NCI-H1436 (cell line): ENCODE measurements at places on chromosomes 1 and 21.

GRCh38 chr1:112402682-112403643 is 6.9 kb downstream of the CTTNBP2NL start:
- no peak for DNase-seq

DNA sequence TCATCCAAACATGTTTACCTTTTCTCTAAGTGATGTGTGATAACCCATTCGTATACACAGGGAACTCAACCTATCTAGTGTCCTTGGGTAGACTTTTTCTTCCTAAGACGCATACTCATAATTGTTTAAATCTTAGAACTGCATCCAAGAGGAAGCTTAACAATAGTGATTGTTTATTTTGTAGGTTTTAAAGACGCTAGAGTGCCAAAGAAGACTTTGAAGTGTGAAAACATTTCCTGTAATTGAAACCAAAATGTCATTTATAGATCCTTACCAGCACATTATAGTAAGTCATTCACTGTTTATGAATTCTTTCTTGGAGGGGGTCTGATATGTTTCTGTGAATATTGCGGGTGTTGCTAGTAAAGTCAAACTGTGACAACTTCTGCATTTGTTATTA is 25.4 kb downstream of the PLA2G4A start:
- no peak for DNase-seq

- DNase-seq, result no peak
Observed at GRCh38 chr1:114107474-114108435, 45.9 kb downstream of the SYT6 start.

DNA sequence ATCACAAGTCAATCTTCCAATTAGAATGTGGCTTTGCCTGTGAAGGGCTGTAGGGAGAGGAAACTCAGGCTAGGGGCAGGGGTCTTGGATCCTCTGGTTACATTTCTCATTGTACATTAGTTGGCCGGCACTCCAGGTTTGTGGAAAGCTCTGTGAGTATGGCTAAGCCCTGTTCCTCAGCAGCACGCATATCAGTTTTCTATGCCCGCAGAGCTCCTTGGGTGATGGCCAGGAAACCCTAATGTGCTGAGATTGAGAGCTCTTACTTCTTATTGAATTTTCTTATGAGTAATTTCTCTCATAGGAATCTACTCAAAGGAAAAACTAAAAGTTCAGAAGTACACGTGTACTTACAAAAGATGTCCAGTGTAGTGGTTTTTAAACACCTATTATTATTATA is 30.7 kb upstream of the STMN1 start:
- DNase-seq, result no peak

- DNase-seq, result no peak
Observed at GRCh38 chr1:170823120-170823519, 112.2 kb upstream of the MROH9 start.

GRCh38 chr1:167298325-167298724 is 77.6 kb downstream of the POU2F1 start:
- DNase-seq, result no peak

DNA sequence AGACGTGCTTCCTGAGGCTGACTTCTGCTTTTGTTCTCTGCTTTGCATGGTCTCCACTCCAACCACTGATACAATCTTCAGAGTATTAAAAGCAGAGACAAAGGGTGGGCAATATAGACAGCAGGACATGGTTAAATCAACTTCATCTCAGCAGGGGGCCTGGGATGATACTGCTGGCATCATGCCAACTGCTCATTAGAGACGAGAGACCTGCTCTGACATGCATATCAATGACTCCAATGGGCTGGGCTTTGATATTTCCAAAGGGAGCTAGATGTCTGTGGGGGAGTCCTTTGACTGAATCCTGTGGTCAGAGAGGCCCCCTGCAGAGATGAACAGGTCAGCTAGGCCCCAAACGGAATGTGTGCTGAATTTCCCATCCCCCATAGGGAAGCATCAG is 106.6 kb downstream of the ACTL8 start:
- DNase-seq, result no peak

- DNase-seq, result no peak
Observed at GRCh38 chr1:154791292-154792166, 78.6 kb downstream of the KCNN3 start.

DNA sequence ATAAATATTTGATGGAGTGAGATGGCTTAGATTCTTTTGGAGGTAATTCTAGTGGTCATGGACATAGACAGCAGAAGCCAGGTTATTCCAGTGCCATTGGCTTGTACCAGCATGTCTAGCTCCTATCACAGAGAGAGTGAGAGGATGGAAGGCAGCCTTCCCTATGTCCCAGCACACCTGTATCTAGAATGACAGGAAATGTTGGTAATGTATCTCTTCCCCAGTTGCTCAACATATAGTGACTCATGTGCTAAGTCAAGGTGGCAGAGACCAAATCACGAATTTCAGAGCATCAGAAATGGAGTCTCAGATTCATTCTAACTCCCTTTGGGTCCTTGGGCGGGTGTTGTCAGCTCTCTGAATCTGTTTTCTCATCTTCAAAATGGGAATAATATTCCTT is 28.4 kb downstream of the METTL13 start:
- no peak for DNase-seq

- DNase-seq, result no peak
Observed at GRCh38 chr1:201169971-201170532, 15.8 kb upstream of the TMEM9 start.

DNA sequence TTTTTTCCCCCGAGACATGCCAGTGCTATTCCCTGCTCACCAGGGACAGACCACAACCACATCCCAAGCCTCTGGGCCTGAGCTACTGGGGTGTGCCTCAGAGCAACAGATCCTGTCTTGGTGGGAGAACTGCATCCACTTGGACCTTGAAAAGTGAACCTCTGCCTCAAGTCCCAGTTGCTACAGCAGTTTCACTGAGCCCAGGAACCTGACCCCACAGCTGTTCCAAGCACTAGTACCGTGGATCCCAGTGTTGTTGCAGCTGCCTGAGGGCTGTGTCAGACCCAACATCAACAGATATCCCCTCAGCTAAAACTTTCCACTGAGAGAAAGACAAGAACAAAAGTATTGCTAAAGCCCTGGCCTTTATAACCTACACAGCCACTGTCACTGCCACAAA is 373.0 kb downstream of the PLPP3 start:
- no peak for DNase-seq

GRCh38 chr1:53769780-53770179 is 30.8 kb upstream of the GLIS1 start:
- DNase-seq, result no peak

- DNase-seq, result no peak
Observed at GRCh38 chr1:206824331-206824730, 41.1 kb upstream of the IL20 start.

DNA sequence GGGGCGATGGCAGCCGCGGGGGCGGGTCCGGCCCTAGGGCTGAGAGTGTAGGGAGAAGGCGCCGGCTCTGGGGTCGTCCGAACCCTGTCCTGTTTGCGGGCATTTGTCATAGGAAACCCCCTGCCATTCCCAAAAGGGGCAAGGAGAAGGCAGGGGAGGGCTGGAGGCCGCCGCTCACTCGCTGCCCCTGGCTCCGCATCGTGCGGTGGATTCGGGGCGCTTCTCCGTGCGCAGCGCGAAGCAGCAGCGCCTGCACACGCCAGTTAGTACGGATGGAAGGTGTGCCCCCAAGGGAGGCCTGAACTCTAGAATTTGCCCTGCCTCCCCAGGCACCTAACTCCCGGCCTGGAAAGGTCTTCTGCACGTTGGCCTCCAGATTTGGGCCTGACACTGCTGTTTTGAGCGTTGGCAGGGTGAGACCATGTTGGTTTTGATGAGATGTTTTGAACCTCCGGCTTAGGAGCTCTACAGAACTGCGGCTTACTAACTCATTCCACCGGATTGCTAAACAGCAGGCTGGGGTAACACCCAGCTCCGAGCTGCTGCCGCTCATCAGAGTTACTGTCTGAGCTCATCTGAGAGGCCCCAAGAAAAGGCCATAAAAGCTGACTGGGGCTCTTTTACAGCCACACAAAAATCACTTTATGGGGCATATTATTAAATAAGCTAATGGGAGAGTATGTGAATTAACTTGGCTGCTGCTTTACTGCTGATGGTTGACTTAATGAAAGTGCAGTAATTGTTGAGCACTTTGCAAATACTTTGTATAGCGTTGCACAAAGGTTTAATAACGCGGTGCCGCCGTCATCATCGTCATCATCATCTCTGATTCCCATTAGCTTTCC is 987 bp downstream of the GPR137B start:
- peak; percentile 50 for DNase-seq

GRCh38 chr1:26702680-26703038 is 6.8 kb downstream of the ARID1A start:
- no peak for DNase-seq

DNA sequence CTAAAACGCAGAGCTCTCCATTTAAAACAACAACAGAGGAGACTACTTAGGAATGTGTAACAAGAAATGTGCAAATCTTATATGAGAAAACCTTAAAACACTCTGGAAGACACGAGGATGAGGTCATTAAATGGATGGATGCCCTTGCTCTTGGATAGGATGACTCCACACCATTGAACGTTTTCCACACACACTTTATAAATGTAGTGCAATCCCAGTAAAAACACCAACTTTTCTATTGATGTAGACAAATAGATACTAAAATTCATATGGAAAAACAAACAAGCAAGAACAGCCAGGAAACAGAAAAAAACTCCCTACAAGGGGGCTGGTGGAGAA is 18.4 kb upstream of the COL6A1 start:
- no peak for DNase-seq

GRCh38 chr1:53076165-53076564 is 14.2 kb downstream of the PODN start:
- DNase-seq, result no peak

DNA sequence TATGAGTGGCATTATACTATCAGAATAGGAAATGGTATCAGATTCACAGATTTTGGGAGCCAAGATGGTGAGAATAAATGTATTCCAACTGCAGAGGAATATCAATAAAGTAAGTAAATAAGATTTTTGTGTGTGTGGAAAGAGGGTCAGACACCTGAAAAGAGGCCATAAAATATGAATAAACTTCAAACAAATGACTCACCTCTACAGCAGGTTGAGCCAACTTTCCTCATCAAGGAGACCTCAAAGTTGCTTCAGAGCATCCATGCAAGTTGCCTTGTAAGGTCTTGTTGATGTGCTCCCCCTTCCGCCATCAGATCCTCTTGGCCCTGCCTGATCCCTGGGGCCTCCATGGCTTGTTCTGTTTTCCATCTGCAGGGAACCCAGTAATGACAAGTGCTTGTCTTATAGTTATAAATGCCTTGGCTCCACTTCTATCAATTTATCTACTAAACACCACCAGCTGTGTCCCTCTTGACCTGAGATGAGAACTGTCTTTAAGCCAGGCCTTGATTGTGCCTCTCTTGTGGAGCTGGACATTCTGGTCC is 775.6 kb downstream of the LTN1 start:
- DNase-seq, result no peak

- no peak for DNase-seq
Observed at GRCh38 chr1:56933161-56933560, 32.7 kb downstream of the C8B start.

- DNase-seq, result no peak
Observed at GRCh38 chr1:185531838-185532237, 202.4 kb upstream of the HMCN1 start.

- no peak for DNase-seq
Observed at GRCh38 chr1:40256401-40257084, 1.5 kb upstream of the ZMPSTE24 start.

- DNase-seq, result no peak
Observed at GRCh38 chr21:36381841-36382589, 3.2 kb upstream of the CHAF1B start.

GRCh38 chr1:167360120-167360519 is 139.4 kb downstream of the POU2F1 start:
- no peak for DNase-seq

- no peak for DNase-seq
Observed at GRCh38 chr1:89060091-89060490, 4.9 kb downstream of the GBP1 start.

DNA sequence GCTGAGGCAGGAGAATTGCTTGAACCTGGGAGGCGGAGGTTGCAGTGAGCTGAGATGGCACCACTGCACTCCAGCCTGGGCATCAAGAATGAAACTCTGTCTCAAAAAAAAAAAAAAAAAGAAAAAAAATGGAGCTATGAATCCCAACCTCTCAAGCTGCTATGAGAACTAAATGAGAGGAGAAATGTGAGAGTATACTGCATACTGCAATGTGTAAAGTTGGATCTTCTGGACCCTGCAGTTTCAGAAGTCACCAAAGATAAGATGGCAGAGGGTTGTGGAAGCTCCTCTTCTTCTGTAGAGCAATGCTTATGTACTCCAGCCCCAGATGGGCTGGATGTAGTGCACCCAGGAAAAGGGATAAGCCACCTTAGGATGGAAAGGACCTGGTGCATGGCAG is 55.6 kb downstream of the PLXNA2 start:
- DNase-seq, result no peak

DNA sequence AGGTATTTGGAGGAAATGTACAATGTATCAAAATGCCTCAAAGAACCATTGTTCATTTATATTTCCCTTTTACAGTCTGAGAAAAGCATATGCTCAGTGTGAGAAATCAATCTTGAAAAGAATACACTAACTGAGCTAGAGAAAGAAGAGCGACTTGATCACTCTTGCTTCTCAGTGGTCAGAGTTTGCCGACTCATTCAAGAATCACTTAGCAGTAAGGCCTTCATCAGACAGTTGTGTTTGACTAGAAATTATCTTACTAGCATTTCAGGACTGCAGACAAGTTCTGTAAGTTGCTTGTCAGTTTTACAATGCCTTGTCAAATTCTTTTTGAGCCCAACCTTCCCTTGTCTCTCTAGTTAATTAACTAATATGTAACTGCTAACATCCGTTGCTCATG is 12.9 kb downstream of the RGS18 start:
- DNase-seq, result no peak

GRCh38 chr1:23768733-23769132 is 9.5 kb upstream of the PITHD1 start:
- DNase-seq, result no peak

- no peak for DNase-seq
Observed at GRCh38 chr1:240666568-240667198, 54.7 kb upstream of the GREM2 start.

DNA sequence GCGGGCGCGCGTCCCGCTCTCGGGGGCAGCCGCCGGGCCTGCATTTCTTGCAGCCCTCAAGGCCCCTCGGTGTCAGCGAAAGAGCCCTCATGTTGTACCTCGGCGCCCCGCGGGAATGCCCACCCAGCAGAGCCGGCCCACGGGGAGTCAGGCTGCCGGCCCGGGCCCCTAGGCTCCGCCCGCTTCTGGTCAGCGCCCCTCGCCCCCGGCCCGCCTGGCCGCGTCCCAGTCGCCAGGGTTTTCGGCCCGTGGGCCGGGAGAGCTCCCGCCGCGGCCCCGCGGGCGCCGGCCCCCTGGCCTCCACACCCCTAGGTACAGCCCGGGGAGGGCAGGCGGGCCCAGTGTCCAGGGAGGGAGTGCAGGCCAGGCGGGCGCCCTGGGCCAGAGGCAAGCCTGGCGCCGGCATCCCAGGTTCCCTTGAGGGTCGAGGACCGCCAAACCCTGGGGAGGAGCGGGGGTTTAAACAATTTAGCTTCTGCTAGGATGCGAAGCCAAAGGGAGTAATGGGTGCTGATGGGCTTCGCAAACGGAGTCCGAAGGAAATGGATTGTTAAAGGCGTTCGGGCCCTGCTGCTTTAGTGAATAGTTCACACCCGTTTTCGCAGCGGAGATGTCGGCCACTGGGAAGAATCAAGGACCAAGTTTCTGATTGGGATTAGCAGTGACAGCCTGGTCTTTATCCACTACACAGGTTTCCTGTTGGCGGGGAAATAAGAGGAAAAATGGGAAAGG is 486 bp upstream of the KCNA3 start:
- no peak for DNase-seq

GRCh38 chr1:1782399-1783221 is 4.3 kb upstream of the NADK start:
- DNase-seq, result no peak
